GM12864 (cell line): ENCODE measurements at places on chromosomes 6 and 20.

DNA sequence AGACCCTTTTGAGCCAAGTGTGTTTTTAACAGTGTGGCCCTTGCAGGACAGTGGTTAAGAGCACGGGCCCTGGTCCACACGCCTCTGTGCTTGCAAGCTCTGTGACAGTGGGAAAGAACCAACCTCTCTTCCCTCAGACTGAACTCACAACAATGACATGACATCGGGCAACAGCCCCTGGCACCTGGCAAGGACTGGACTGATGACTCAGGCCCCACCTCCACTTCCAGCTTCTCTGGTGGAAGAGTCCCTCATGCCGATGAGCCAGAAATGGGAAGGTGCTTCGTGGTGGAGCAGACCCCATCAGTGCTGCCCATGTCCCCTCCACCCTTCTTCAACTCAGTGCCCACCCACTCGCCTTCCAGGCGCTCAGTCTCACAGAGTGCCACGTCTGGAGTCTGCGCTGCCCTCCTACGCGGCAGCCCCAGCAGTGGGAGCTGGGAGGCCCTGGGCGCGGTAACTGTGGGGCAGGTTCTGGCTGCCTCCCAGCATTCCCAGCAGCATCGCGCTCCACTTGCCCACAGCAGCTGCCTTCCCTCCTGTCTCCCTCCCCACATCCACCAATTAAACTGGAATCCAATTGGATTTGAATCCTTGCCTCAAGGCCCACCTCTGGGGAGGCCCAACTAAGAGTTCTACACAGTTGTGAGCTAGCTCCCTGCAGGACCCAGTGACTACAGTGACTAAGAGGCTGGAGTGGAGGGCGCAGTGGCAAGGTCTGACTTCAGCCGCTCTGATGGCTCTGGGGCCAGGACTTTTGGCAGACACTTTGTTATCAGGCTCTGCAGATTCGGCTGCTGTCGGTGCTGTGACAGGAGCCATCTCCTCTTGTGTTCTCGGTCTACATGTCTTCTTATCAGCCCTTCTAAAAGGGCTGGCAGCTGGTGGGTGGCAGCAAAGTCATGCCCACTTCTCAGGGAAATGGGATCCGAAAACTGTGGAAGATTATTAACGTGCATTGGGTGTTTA is 156.8 kb upstream of the MLN start:
- DNase-seq: no peak

GRCh38 chr20:48635791-48636267 is 192.0 kb downstream of the PREX1 start:
- DNase-seq: peak; percentile 13

DNA sequence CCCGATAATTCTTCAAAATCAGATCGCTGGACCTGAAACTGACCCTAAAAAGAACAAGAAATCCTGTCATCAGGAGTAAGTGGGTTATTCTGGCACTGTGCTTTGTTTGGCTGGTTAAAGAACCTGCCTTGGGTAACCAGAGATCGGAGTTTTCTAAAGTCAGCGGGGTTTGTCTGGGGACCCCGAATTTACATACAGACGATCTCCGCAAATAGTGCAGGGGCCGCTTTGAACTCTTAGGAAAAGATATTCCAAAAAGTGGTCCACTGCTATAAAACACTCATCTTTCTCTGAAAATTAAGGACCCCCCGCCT is 33.0 kb upstream of the BTN3A2 start:
- no peak for DNase-seq

DNA sequence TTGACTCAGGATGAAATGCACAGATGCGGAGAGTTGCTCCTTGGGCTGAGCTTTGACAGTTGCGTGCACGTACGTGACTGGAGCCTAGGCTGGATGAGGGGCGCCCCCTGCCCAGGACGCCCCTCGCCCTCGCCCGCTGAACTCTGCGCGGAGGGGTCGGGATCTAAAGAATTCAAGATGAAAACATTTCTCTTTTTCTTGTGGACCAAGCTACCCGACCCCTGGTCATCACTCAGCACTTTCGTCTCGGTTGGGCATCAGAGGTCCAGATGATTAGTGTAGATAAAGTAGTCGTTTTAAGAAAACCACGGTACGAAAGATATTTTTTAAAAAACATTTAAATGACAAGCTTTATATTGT is 700 bp downstream of the DTD1 start:
- no peak for DNase-seq

GRCh38 chr6:41548841-41549642 is 2.9 kb downstream of the FOXP4 start:
- no peak for DNase-seq

DNA sequence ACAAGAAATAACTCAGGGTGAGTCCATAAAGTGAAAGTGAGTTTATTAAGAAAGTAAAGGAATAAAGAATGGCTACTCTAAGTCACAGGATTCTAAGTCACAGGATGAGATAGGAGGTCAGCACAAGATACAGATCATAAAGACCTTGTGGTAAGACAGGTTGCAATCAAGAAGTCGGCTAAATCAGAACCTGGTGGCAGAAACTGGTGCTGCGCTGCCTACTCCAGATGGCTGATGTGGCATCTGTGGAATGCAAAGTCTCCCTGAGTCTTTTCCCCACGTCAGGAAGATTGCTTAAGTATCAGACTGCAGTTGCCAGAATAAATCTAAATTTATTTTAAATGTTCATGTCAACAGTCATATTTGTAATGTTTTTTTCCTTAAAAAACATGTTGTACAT is 10.7 kb upstream of the KCNK15 start:
- DNase-seq: no peak

- DNase-seq: no peak
Observed at GRCh38 chr6:30075790-30076732, 492 bp upstream of the RNF39 start.

GRCh38 chr6:17865798-17866725 is 121.4 kb downstream of the KIF13A start:
- DNase-seq: no peak
